ENCODE measurements at places on chromosomes 3 and 15. TPM values are rescaled to one million over a fixed set of nuclear protein-coding genes. Genes with fewer than 3 reads are reported as not detected.

WDR76 gene
- total RNA-seq = 4.8 TPM

NR2E3 gene
- total RNA-seq = not detected

GPR176 gene
- 2.4 TPM for total RNA-seq

VILL gene
- 13.7 TPM for total RNA-seq

BMF gene
- 153 TPM for total RNA-seq

SLC15A2 gene
- total RNA-seq = 4.9 TPM
